ENCODE measurements at places on chromosomes 13 and 19.

DNA sequence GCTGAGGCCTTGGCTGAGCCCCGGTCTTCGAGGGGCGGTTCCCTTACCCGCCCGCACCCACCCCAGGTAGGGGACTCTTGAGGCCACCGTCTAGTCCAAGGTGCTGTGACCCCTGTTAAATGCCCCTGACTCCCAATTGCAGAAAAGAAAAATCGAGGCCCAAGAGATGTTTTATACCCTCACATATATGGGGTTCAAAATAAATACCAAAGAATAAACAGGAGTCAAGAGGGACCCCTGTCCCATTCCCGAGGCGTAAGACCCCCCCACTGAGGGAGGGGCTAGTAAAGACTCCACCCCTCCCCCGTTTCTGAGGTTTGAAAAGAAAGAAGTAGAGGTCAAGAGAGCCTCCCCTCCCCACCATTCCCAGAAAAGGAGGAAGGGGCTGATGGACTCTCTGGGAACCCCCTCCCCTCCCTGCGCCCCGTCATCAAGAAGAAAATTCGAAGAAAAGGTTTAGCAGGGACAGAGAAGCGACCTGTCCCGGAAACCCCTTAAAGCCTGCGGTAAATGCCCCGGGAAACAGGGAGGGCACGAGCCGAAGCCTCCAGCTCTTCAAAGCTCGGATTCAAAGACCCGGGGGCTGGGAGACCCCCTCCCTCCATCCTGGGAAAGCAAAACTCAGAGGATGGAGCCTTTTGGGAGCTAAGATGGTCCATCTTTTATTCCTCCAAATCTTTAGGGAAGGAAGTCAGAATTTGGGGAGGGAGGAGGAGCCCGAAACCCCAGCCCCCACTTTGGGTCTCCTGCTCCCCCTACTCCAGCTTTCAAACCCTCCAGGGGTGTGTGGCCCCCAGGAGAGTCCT lies 755 bp upstream of the RAB3A start:
- DNase-seq, result peak; percentile 61

DNA sequence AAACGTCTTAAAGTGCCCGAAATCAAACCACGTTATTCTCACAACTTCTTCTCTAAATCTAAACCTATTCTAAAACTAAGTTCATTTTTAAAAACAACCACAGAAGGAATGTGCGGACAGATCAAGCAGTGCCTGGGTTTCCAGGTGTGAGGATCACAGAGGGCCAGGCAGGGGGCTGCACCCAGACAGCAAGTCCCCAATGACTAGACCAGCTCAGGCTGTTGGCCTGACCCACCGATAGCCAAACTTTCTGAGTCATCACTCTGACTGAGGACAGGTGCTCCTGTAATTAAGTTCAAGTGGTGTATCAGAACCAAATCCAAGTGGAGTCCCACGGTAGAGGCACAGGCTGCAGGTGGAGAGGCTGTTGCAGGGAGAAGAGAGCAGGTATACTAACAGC lies 37.6 kb upstream of the EPHX3 start:
- DNase-seq, result no peak

DNA sequence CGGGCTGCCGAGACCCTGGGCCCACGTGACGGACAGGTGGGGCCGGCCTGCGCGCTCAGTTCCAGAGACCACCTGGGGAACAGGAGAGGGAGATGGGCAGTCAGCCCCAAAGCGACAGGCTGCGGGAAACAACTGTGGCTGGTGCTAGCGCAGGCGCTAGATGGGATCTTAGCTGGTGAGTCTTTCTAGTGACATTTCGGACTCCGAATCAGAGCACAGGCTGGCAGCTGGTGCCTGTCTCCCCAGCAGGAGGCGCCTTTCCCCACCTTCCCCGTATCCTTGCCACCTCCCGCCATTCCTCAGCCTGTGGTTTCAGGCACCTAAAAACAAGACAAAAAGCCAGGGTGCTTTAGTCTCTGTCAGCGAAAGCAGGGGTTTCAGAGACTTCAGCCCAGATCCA lies 19.4 kb upstream of the RANBP3 start:
- no peak for DNase-seq

GRCh38 chr13:93824286-93824685 lies 597.7 kb downstream of the GPC6 start:
- DNase-seq, result no peak

- DNase-seq, result no peak
These were observed 462.5 kb upstream of the KLF12 start for GRCh38 chr13:74596691-74597090.

GRCh38 chr13:84481958-84482357 lies 599.7 kb upstream of the SLITRK1 start:
- no peak for DNase-seq

- DNase-seq, result peak; percentile 75
These were observed 2.2 kb downstream of the FLT3LG start for GRCh38 chr19:49475995-49476880.

GRCh38 chr19:49832556-49832955 lies 14.5 kb downstream of the MED25 start:
- no peak for DNase-seq

DNA sequence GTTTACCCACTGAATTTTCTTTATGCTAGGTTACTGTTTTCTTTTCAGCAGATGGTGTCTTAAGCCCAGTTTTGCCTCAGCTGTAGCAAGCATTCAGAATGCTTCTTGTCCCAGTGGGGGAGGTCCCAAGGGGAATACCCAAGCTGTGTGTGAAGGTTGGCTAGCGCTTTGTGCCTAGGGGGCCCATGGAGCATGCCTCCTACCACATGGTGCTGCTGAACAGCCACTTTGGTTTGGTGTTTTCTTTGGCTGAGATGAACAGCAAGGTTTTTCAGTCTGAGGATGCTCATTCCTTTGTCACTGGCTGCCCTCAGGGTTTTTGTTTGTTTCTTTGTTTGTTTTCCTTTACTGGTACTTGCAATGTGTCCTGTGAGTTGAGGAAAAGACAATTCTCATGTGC lies 99.0 kb downstream of the PCDH20 start:
- DNase-seq, result no peak

- DNase-seq, result no peak
These were observed 10.7 kb downstream of the SBNO2 start for GRCh38 chr19:1163283-1163933.

DNA sequence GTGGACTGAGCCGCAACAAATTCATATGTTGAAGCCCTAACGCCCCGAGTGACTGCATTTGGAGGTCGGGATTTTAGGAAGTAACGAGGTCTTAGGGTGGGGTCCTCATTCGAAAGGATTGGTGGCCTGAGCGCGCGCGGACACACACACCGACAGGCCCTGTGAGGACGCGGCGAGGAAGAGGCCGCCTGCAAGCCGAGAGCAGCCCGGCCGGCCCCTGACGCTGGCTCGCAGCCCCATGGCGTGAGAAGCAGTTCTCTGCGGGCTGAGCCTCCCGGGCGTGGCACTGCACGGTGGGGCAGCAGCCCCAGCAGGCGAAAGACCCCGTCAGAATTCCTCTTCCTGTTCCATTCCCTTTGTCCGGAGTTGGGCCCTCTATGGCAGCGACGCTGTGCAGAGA lies 131.2 kb downstream of the CRYL1 start:
- DNase-seq, result no peak

GRCh38 chr13:90947976-90948375 lies 399.5 kb upstream of the MIR17HG start:
- no peak for DNase-seq

GRCh38 chr19:5372572-5373200 lies 32.1 kb upstream of the PTPRS start:
- DNase-seq, result no peak

DNA sequence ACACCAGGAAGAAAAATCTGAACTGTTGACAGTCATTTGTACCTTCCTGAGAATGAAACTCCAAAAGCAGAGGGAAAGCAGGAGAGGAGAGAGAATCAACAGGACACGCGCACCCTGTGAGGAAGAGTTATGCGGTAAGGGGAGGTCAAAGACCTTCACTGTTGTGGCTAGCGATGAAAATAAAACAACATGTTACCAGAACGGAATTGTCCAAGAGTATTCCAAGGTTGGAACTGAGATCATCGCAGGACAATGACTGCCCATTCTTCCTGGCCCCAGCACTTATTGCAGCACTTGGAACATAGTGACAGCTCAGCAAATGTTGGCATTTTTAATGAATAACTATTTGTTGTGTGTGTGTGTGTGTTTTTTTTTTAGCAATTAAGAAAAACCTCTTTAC lies 176.0 kb upstream of the TSC22D1 start:
- no peak for DNase-seq

DNA sequence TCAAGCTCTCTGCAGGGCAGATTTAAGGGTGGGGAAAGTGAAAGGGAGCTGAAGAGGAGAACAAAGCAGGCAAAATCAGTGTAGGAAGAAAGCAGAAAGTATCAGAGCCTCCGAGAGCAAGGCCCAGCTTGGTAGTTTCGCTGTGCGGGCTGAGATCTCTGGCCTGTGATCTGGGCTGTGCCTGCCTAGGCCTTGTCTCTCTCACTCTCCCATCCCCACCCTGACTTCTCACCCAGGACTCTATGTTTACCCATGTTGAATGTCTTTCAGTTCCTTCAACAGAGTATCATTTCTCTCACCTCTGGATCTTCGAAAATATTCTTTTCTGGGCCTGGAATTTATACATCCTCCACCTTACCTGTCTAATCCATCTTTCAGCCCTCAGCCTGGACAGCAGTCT lies 391.3 kb downstream of the FOXO1 start:
- no peak for DNase-seq

DNA sequence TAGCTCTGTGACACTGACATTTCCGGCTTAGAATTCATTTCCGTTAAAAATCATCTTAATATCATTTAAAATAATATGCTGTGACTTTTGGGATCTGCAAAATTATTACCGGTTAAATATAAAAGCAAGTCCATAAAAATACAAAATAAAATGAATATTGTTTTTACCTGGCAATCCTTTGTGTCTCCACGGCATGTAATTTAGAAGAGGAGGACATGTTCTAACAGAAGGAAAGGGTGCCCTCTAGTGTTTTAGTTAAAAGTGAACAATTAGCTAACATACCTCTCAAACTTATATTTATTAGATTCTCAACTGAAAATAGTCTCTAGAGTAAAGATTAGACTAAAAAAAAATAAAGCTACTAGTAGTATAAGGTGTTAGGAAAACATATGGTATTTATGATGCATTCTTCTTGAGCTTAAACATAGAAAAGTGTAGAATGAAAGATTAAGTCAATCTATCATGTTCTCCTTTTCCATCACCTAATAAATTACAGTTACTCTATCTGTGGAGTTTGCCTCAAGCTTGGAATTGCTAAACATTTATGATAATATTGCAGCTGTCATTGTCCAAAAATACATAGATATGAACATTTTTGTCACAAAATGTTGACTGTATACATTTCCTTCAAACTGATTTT lies 676.7 kb upstream of the SPRY2 start:
- peak; percentile 6 for DNase-seq

DNA sequence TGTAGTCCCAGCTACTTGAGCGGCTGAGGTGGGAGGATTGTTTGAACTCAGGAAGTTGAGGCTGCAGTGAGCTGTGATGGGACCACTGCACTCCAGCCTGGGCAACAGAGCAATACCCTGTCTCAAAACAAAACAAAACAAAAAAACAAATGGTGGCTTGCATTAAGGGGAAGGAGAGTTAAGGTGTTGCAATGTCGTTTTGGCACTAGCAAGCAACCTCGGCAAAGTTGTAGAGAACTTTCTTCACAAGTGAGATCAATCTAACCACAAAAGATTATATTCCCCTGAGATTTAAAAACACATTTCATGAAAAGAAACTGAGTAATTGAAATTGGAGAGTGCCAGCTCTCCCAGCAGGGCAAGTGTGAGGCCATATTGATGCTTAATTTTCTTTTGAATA lies 153.7 kb downstream of the KLF5 start:
- DNase-seq, result no peak

DNA sequence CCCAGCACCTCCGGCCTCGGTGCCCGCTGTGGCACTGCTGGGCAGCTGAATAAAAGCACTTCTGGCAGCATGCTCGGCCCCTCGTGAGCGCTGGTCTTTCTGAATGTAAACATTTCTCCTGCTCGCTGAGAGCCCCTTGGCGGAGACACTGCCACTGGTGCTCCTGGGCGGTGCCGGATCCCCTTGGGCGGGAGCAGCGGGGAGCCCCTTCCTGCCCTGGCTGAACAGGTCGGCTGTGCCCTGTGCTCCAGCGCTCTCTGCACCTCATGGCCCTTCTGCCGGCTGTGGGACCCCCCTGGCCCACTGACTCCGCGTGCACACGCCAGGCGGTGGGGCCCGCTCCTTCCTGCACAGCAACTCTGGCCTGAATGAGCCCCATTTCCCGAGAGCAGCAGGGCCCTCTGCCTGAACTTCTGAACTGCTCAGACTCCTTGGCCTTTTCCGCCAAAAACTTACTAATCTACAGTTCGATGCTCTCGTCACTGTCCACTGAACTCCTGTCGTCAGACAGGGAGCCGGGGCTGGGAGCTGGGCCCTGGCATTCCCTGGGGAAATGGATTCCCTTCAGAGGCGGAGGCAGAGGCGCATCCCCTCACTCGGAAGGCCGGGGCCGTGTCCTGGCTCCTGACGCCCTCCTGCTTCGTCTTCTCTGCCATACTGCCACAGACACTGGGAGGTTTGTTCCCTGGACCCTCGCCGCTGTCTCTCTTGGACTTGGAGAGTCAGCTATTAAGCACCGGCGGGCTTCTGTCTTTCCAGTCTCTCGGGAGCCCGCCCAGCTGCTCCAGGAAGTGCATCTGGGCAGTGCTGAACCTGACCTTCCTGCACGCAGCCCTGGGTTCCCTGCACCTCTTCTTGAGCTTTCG lies 14.2 kb downstream of the RB1 start:
- DNase-seq, result no peak
